ENCODE measurements at places on chromosomes 13 and 19. TPM values are rescaled to one million over a fixed set of nuclear protein-coding genes. Genes with fewer than 3 reads are reported as not detected.

DNA sequence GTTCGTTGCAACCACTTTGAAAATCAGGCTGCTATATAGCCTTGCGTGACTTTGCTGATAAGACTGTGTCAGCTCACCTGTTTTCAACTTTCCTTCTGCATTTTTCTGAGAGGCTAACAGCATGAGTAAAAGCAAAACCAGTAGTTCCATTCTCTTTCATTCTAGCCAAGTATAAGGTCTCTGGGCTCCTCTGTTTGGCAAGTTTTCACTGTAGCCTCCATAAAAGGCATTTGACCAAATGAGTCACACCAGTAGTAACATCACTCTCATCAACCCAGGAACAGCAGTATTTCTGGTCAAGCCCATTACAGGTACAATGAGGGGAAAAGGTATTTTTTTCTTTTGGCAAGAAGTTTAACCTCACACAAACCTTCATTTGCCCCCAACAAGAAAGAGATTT is 1149.8 kb upstream of the MIR17HG start:
- no peaks in the 10 kb centered on the region for H3K27me3 ChIP-seq
- H3K27ac ChIP-seq = no peak overlapping the region
- DNase-seq = no peak
- no peak overlapping the region for H3K4me3 ChIP-seq

DNA sequence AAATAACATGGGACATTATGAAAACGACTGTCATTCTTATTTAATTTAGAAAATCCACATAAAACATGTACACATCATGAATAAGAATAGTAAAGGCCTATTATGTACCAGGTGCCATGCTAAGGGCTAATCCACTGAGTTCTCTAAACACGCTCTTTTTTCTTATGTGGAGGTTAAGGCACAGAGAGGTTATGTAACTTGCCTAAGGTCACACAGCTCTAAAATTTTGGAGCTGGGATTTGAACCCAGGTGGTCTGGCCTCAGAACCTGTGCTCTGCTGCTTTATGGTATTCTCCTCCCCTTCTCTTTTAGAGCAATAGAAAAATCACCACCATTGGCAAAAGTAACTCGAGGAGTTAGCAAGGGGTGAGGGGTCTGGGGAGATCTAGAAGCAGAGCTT is 156.9 kb upstream of the ZNF536 start:
- no peak overlapping the region for H3K27ac ChIP-seq
- H3K36me3 ChIP-seq = no peaks in the 10 kb centered on the region
- no peak for DNase-seq
- no peak overlapping the region for H3K4me3 ChIP-seq
- peaks cover 7% of the 10 kb centered on the region for H3K4me1 ChIP-seq
- H3K27me3 ChIP-seq = peaks cover 2% of the 10 kb centered on the region

DNA sequence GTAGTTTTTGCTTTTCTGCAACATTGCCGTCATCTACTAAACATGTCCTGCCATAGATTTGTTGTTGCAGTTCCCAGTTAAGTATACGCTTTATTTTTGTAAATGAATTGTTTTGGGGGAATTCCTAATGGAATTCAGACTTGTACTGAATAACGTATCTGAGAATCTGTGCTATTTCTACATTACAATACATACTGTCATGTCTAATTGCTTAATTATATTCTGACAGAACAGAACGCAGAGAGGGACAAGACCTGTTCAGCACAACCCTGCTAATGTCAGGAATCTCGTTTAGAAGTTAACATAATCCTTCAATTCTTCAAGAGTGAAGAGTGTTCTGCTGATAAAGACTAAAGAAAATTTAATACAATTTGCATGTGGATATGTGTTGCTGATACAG is 861.1 kb upstream of the KLHL1 start:
- H3K27ac ChIP-seq = no peak overlapping the region
- no peaks in the 10 kb centered on the region for H3K4me1 ChIP-seq
- no peak overlapping the region for H3K4me3 ChIP-seq
- DNase-seq = no peak
- H3K36me3 ChIP-seq = no peaks in the 10 kb centered on the region

- H3K4me1 ChIP-seq = no peaks in the 10 kb centered on the region
- DNase-seq = no peak
- H3K27ac ChIP-seq = no peak overlapping the region
- H3K4me3 ChIP-seq = no peak overlapping the region
- no peaks in the 10 kb centered on the region for H3K27me3 ChIP-seq
Measured at GRCh38 chr13:80469853-80470381, 129.0 kb upstream of the SPRY2 start.

Gene SHISA2
- total RNA-seq = 0.50 TPM

Gene ARL11
- 1.9 TPM for total RNA-seq
